Fibroblast of pulmonary artery (primary cell): ENCODE measurements at places on chromosomes 7 and 10.
A peak's percentile ranks its signal among the peaks of the same experiment; 100 is the strongest.

DNA sequence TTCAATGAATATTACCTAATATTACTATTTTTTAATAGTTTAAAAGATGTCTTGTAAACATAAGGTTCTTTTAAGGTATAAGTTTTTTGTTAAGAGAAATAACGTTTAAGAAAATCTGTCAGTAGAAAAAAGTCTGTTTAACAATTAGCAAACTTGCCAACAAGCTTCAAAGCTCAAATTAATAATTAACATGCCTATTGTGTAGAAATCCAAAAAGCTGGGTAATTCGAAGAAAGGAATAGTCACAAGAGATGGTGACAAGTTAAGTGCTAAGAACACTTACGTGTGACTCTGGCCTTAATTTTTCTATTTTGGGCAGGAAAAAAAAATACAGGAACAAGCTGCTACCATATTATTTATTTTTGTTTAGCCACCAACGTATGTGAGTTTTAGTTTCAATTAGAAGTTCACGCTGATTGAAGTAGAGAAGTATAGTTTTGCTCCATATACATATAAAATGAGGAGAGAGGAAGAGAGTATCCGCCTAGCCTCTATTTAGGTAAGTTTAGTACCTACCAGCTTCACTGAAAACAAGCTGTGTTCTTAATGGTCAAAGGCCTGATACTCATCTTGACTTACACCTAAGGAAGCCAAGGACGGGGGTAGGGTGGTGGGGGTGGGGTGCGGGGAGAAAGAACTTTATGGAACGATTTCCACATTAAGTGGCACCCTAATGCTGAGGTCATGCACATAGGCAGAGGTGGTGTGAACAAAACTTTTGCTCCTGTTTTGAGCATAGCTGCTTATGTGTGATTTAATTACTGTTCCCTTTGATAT is 43.4 kb upstream of the AGBL3 start:
- no peak for DNase-seq

DNA sequence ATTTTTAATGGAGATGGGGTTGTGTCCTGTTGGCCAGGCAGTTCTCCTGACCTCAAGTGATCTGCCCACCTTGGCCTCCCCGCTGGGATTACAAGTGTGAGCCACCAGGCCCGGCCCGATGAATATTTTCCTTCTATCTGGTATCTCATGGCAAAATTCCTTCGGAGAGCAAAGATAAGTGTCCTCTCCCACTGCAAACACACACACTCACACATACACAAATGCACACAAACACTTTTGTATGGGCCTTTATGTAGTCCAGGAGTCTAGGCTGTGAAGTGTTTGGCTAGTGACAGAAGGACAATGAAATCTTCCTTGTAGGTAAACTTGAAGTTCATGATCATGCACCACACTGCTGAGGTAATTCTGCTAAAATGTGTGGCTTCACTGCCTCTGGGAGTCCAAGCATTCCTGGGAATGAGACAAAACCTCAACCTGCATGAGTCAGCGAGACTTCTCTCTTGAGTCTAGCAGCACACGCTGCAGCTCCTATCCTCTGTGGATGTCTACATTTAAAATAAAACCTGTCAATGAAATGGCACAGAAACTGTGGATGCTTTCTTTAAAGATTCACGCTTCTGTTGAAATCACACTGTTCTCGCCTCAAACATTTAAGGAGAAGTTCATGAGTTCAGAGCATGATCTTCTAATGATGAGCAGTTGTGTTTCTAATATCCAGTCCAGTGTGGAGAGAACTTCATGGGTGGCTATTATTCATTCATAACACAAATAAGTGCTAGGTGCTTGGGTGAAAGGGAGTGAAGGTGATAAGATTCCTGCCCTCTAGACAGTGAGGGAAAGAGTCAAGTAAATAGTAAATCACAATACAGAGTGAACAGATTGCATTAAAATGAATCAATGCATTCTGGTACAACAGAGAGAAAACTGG is 96.5 kb downstream of the NRP1 start:
- DNase-seq: peak; percentile 90

GRCh38 chr10:62130948-62131347 is 137.7 kb downstream of the RTKN2 start:
- peak; percentile 93 for DNase-seq

- no peak for DNase-seq
Observed at GRCh38 chr7:91910171-91910570, 29.7 kb upstream of the MTERF1 start.

DNA sequence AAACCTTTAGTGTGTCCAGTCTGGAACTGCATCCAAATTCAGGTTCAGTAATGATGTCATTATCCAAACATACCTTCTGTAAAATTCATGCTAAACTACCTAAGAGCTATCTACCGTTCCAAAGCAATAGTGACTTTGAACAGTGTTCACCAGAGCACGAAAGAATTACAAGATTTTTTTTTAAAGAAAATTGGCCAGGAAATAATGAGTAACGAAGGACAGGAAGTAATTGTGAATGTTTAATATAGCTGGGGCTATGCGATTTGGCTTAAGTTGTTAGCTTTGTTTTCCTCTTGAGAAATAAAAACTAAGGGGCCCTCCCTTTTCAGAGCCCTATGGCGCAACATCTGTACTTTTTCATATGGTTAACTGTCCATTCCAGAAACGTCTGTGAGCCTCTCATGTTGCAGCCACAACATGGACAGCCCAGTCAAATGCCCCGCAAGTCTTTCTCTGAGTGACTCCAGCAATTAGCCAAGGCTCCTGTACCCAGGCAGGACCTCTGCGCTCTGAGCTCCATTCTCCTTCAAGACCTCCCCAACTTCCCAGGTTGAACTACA is 694 bp upstream of the FAS start:
- peak; percentile 97 for DNase-seq
